ENCODE measurements at places on chromosomes 1 and 21. TPM values are rescaled to one million over a fixed set of nuclear protein-coding genes. Genes with fewer than 3 reads are reported as not detected.

Gene APCS
- not detected for total RNA-seq

Gene PRDM16
- total RNA-seq, result not detected

Gene FAM72C
- total RNA-seq, result 9.1 TPM

Gene HSD11B1
- not detected for total RNA-seq

Gene LCE1A
- not detected for total RNA-seq

DNA sequence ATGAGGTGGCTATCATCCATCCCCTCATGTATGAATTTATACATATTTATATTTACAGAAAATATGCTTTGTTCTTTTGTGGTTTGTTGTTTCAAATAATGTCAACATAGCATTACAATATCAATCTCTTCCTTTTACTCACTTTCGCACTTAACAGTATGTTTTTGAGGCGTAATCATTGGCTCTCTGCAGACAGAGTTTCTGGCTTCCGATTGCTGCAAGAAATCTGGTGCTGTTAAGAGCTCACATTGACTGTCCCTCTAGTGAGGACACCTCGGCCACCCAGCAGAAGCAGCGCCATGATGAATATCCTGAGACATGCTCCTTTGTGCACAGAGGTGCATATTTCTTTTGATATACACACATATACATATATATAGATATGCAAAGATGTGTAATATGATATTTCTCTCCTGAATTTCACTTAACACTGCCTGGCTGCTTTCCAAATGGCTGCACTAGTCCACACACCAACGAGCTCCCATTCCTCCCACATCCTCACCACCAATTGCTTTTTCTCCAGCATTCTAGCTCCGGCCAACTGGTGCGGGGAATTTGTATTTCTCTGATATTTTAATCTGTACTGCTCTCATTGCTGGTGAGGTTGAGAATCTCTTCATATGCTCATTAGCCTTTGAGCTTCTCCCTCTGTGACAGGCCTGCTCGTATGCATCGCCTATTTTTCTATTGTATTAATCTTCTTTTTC, 248.4 kb downstream of the SIPA1L2 start:
- no peak overlapping the region for H3K27ac ChIP-seq
- no peaks in the 10 kb centered on the region for H3K4me1 ChIP-seq
- no peak for DNase-seq
- H3K36me3 ChIP-seq, result no peaks in the 10 kb centered on the region

DNA sequence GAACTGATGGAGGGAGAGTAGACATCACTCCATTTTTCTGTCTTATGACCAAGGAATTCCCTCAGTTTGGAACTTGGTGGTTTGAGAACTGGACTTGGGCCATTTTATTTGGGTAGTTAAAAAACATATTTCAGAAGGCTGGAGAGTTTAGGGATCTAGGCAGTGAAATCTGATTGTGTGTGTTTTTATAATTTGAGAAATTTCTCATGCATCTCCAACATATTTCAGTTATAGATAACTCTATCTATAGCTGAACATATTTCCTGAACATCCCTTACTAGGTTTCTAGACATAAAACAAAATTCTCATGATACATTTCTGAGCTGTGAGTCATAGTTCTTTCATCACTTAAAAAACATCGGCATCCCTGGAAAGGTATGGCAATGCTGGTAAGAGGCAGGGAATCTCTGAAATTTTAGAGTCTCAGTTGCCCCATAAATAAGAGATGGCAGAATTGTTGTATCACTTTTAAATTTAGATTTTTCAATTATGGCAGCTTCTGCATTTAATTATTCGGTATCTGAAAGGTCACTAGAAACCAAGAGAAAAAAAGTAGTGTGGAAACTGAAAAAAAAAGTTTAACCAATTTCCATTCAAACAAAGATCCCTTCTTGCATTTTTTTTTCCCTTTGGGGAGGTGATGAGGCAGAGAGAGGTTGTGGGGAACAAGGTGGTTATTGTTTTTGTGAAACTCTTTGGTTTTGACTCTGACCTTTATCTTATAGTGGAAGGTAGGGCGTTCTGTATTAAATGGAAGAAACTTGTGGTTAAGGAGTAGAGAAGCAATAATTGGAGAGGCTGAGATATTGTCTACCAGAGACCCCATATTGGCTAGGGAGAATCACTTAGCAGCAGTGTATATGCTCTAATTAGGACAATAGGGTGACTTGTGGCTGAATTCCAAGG, 102.9 kb downstream of the FASLG start:
- H3K4me3 ChIP-seq, result no peak overlapping the region
- H3K36me3 ChIP-seq, result peaks cover 9% of the 10 kb centered on the region
- peaks cover 26% of the 10 kb centered on the region for H3K4me1 ChIP-seq

GRCh38 chr1:66271904-66272254, 262.1 kb upstream of the SGIP1 start:
- peak overlapping the region; percentile 23 for H3K4me3 ChIP-seq
- no peaks in the 10 kb centered on the region for H3K27me3 ChIP-seq
- DNase-seq, result no peak
- peaks cover 56% of the 10 kb centered on the region for H3K4me1 ChIP-seq
- H3K27ac ChIP-seq, result peak overlapping the region; percentile 67
- H3K36me3 ChIP-seq, result peaks cover 6% of the 10 kb centered on the region

- DNase-seq, result no peak
- peaks cover 5% of the 10 kb centered on the region for H3K27me3 ChIP-seq
- H3K4me3 ChIP-seq, result no peak overlapping the region
Observed at GRCh38 chr1:220642285-220642684, 47.9 kb upstream of the C1orf115 start.

DNA sequence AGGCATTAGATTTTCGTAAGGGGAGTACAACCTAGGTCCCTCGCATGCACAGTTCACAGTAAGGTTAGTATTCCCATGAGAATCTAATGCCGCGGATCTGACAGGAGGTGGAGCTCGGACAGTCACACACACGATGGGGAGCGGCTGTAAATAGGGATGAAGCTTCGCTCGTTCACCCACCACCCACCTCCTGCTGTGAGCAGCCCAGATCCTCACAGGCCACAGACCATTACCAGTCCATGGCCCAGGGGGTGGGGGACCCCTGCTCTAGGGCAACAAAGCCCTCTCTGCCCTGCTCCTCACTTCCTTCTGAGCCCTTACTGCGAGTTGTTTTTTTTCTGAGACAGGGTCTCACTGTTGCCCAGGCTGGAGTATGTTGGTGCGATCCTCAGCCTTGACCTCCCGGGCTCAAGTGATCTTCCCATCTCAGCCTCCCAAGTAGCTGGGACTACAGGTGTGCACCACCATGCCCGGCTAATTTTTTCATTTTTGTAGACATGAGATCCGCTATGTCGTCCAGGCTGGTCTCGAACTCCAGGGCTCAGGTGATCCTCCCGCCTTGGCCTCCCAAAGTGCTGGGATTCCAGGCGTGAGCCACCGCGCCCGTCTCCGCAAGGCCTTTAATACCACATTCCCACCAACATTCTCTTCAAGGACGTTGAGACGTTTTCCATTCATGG, 21.3 kb downstream of the TRPM2 start:
- peaks cover 31% of the 10 kb centered on the region for H3K4me1 ChIP-seq
- peaks cover 76% of the 10 kb centered on the region for H3K36me3 ChIP-seq
- H3K27me3 ChIP-seq, result peaks cover 12% of the 10 kb centered on the region
- H3K4me3 ChIP-seq, result peak overlapping the region; percentile 69
- peak overlapping the region; percentile 78 for H3K27ac ChIP-seq
- no peak for DNase-seq

GRCh38 chr1:41590331-41590730, 105.8 kb upstream of the EDN2 start:
- peaks cover 10% of the 10 kb centered on the region for H3K36me3 ChIP-seq
- no peak overlapping the region for H3K27ac ChIP-seq
- DNase-seq, result no peak
- H3K4me1 ChIP-seq, result no peaks in the 10 kb centered on the region
- H3K27me3 ChIP-seq, result no peaks in the 10 kb centered on the region

GRCh38 chr1:6427441-6428390, 3.1 kb downstream of the ESPN start:
- peaks cover 2% of the 10 kb centered on the region for H3K4me1 ChIP-seq
- DNase-seq, result no peak
- H3K4me3 ChIP-seq, result no peak overlapping the region
- H3K27ac ChIP-seq, result no peak overlapping the region
- peaks cover 38% of the 10 kb centered on the region for H3K27me3 ChIP-seq

GRCh38 chr1:53643881-53644390, 95.0 kb downstream of the GLIS1 start:
- H3K36me3 ChIP-seq, result no peaks in the 10 kb centered on the region
- H3K27ac ChIP-seq, result no peak overlapping the region
- H3K4me3 ChIP-seq, result no peak overlapping the region
- DNase-seq, result no peak
- H3K27me3 ChIP-seq, result peaks cover 23% of the 10 kb centered on the region

GRCh38 chr1:227428803-227429202, 110.5 kb upstream of the CDC42BPA start:
- no peak overlapping the region for H3K4me3 ChIP-seq
- no peak for DNase-seq
- peaks cover 8% of the 10 kb centered on the region for H3K27me3 ChIP-seq

- DNase-seq, result no peak
- no peaks in the 10 kb centered on the region for H3K36me3 ChIP-seq
- H3K4me1 ChIP-seq, result no peaks in the 10 kb centered on the region
- H3K27me3 ChIP-seq, result no peaks in the 10 kb centered on the region
- H3K4me3 ChIP-seq, result no peak overlapping the region
- no peak overlapping the region for H3K27ac ChIP-seq
Observed at GRCh38 chr1:65491472-65491871, 71.0 kb downstream of the LEPR start.

GRCh38 chr1:53957194-53957818, 11.2 kb downstream of the LRRC42 start:
- peaks cover 11% of the 10 kb centered on the region for H3K4me1 ChIP-seq
- peaks cover 5% of the 10 kb centered on the region for H3K36me3 ChIP-seq
- peak overlapping the region; percentile 38 for H3K27ac ChIP-seq
- H3K4me3 ChIP-seq, result no peak overlapping the region

GRCh38 chr1:223487887-223488259, 94.7 kb downstream of the CCDC185 start:
- H3K27ac ChIP-seq, result no peak overlapping the region
- no peak for DNase-seq
- no peaks in the 10 kb centered on the region for H3K4me1 ChIP-seq
- H3K27me3 ChIP-seq, result peaks cover 5% of the 10 kb centered on the region
- H3K4me3 ChIP-seq, result no peak overlapping the region

DNA sequence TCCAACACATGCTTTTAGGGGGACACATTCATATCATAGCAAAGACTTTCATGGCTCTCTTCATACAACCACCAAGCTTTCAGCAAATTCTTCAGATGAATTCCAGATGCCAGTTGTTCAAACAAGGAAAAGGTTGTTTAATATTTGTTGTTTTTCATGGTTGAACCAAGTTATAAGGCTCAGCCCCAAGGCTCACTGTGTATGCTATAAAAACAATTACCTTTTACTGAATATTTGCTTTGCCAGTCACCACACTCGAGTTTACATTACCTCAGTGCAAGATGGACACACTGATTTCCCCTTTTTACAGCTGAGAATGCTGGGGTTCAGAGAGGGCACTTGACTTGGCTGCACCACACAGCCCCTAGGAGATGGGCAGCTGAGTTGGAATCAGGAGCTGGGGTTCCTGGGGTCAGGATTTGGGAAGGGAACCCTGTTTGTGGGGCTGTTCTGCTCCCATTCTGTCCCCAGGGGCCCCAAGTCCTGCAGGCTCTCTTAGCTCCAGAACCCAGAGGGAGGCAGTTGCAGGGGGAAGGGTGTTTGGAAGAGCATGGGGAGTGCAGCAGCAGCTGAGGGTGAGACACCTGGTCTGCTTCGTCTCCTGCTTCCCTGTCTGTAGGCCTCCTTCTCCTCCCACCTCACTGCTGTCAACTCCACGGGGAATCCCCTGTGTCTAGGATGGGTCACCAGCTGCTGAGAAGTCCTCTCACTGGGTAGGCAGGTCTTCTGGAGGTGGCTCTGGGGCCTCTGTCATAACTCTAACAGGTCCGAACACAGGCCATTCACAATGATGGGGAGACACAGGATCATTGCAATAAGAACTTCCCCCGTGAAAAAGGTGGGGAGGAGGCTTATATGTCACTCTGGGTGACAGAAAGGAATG, 12.8 kb upstream of the TMPRSS2 start:
- H3K27ac ChIP-seq, result no peak overlapping the region
- no peaks in the 10 kb centered on the region for H3K36me3 ChIP-seq
- peaks cover 10% of the 10 kb centered on the region for H3K4me1 ChIP-seq
- no peak overlapping the region for H3K4me3 ChIP-seq
- H3K27me3 ChIP-seq, result peaks cover 29% of the 10 kb centered on the region

GRCh38 chr21:44881198-44881872, 7.8 kb upstream of the PTTG1IP start:
- peaks cover 2% of the 10 kb centered on the region for H3K36me3 ChIP-seq
- H3K4me1 ChIP-seq, result peaks cover 20% of the 10 kb centered on the region
- no peak for DNase-seq
- peak overlapping the region; percentile 9 for H3K4me3 ChIP-seq

DNA sequence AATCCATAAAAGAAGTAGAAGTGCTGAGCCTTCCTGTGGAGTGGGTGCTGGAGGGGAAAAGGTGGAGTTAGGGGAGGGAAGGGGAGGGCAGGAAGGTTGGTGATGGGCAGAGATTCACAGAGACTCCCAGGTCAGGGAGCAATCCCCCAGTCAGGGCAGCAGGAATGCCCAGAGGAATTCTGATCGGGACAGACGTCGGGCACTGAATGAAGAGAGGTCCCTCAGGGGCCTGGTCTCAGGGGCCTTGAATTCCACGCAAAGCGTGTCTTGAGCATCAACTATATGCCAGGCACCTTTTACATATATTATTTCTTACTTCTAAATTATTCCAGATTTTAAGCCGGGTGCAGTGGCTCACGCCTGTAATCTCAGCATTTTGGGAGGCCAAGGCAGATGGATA, 7.2 kb upstream of the PADI1 start:
- H3K4me1 ChIP-seq, result peaks cover 23% of the 10 kb centered on the region
- no peaks in the 10 kb centered on the region for H3K36me3 ChIP-seq
- peaks cover 15% of the 10 kb centered on the region for H3K27me3 ChIP-seq
- DNase-seq, result no peak
- H3K27ac ChIP-seq, result no peak overlapping the region
- no peak overlapping the region for H3K4me3 ChIP-seq

DNA sequence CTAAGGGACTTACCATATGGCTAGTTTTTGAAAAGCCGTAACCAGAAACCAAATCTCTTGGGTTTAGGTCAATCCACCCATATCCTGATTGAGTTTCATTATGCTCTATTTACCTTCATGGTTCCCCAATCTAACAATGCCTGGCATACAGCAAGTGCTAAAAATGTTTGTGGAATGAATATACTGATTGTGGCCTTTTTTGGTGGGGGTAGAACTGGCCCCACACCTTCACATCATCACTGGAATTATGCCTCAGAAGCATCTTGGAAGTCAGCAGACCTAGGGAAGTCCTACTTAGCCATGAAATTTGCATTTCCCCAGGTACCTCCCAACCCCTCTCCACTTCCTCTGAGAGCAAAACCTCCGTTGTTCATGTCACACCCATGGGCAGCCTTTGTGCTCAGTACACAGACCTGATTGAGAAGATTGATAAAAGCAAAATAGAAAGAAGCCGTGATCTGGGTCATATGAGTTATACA, 17.8 kb upstream of the SLAMF1 start:
- H3K27ac ChIP-seq, result peak overlapping the region; percentile 85
- peaks cover 37% of the 10 kb centered on the region for H3K36me3 ChIP-seq
- H3K4me3 ChIP-seq, result peak overlapping the region; percentile 74
- peaks cover 1% of the 10 kb centered on the region for H3K27me3 ChIP-seq
- H3K4me1 ChIP-seq, result peaks cover 61% of the 10 kb centered on the region

Data from activated naive CD8-positive, alpha-beta T cell treated with anti-CD3 and anti-CD28 coated beads, Interleukin-2, amount 10 ng/mL, durations not matched to agents 7 days and 5 days (primary cell).